ENCODE measurements at places on chromosomes 2 and 18.

GRCh38 chr2:202172439-202173211 is 65.8 kb downstream of the SUMO1 start:
- DNase-seq, result peak; percentile 66

- no peak for DNase-seq
Measured at GRCh38 chr18:12652861-12653401, 5.0 kb downstream of the SPIRE1 start.

DNA sequence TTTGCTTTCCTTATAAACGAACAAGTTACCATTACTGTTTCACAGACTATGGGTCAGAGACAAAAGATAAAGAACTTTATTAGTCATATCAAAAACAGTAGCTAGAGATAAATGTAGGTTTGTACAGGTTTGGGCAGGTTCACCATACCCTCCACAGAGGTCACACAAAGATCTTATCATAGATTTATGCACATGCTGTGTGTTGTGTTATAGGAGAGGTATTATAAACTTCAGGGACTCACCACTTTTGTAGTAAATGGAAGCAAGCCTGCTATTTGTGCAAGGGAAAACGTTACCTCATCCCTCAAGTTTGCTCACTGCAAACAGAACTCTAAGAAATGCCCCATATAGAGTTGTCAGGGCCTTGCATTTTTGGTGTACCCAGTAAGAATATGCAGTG is 584.5 kb upstream of the LRRTM1 start:
- no peak for DNase-seq

GRCh38 chr2:230912046-230912445 is 13.0 kb downstream of the GPR55 start:
- no peak for DNase-seq

DNA sequence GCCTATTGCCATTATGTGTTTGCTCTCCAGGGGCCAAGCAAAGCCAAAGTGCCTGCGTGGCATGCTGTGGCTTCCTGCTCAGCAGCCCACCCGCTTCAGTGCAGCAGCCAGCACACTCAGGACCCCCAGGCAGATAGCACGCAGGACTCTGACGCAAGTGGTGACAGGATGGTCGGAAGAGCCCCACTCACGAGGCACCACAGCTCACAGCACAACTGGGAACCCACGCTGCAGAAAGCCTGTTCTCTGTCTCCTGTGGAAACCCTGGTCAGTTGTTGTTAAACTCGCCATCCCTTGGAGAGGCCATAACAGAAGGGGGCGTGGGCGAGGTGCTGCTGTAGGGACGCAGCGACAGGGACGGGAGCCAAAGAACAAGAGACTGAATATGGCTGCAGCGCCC is 76.4 kb downstream of the HDAC4 start:
- DNase-seq, result no peak

DNA sequence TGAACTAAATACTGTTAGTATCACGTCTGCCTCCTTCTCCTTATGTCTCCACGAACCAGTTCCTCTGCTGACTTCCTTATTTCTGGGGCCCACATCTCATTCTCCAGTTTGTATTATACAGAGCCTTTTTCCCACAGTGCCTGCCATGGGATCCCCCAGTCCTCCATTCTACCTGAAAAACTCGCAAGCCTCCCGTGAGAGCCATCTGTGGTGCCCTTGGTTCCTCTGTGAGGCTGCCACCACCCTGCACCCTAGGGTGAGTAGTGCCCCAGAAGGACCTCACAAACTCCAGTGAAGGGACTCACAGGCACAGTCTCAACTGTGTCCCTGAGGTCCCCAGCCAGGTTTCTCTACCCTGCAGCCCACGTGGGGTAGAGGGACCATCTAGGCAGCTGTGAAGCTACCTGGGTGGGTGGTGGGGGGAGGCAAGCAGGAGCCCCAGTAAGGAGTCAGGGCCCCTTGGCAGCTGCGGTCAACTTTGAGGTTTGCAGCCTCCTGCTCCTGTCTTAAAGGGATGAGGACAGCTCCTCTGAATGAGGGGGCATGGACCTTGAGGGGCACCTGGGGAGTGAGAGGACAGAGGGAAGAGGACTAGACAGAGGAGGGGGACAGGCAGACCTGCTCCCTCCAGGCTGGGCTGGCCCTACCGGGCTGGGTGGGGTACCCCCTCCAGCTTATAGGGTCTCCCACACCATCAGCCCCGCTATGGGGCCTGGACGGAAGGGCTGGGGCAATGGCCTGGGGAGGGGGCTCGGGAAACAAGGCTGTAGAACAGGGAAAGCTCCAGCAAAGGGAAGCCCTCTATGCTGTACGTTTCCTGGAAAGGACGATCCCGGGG is 1.0 kb downstream of the PSTPIP2 start:
- no peak for DNase-seq

DNA sequence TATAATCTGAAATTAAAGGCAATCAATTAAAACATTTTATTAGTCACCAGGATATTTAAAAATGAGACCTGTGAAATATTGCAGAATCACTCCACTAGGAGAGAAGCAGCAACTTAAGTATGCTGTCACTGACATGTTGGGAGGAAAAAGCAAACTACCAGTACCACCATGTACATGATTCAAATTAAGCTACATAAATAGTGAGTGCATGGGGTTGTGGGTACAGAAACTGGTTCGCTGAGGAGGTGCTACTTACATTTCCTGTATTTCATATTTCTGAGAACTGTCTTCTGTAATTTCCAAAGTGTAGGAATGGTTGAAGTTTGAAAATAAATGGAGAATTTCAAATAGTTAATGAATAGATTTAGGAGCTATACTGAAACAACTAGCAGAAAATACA is 7.9 kb upstream of the NR4A2 start:
- no peak for DNase-seq

DNA sequence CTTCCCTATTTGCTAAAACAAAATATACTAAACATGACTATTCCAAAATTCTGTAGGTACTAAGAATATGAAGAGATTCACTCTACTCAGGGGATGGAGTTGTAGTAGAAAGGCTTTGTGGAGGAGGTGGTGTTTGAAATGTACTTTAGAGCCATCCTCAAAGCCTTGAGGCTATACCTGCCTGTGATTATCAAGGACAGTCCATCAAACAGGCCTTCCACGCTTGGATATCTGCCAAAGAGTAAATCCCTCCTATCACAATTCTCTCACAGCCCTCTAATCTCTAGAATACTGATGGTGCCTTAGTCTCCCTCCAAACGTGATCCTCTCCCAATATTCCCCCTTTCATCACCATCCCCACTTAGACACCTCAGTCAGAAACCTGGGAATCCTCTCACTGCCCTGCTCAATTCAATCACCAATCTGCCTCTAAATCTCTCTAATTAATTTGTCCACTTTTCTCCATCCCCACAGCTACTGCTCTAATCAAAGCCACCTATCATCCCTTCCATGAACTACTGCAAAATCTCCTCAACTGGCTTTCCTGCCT is 13.1 kb downstream of the SOS1 start:
- no peak for DNase-seq

GRCh38 chr2:102927854-102928267 is 166.0 kb downstream of the TMEM182 start:
- DNase-seq, result no peak

DNA sequence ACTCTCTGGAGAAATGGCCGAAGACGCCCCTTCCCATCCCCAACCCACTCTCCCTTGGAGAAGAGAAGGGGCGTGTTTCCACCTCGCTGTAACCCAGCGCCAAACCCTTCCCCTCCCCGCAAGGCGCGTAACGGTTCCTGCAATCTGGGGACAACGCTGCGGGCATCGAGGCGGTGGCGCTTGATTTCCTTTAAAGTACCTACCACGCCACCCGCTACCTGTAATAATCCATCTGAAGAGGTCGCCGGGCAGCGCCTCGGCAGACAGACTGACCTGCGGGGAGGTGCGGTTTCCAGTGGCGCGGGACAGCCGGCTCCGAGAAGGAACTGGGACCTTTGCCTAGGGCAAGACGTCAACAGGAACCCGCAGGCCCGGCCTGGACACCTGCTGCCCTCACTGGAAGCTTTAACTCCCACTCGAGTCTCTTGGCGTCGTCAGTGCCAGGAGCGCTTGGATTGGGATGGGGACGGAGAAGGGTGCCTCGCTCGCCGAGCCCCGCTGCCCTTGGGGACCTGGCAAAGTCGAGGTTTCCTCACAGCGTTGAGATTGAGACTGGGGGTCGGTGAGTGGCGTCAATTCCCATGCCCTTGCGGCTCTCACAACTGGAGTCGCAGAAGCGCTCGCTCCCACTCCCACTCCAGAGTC is at the start of gene CYP1B1:
TSS of gene CYP1B1 (minus strand) at position 645 of the 645 bp plus-strand sequence. CDS start 763 bp downstream, outside the sequence.
- no peak for DNase-seq

- DNase-seq, result no peak
Measured at GRCh38 chr2:122237450-122237849, 482.0 kb downstream of the TSN start.

GRCh38 chr18:23135550-23136325 is 453 bp downstream of the CABLES1 start:
- DNase-seq, result no peak

- DNase-seq, result no peak
Measured at GRCh38 chr2:136005462-136006196, 20.2 kb upstream of the DARS1 start.

GRCh38 chr2:153417077-153417476 is 61.5 kb downstream of the RPRM start:
- DNase-seq, result no peak

GRCh38 chr2:229407170-229407569 is 136.1 kb upstream of the PID1 start:
- peak; percentile 52 for DNase-seq

GRCh38 chr2:110827511-110827910 is 95.1 kb downstream of the ACOXL start:
- DNase-seq, result no peak

- no peak for DNase-seq
Measured at GRCh38 chr2:177419274-177419673, 26.7 kb downstream of the AGPS start.

All from RCC 7860 (cell line).